Type B pancreatic cell (in vitro differentiated cells): ENCODE measurements at places on chromosomes 6 and 20. TPM values are rescaled to one million over a fixed set of nuclear protein-coding genes. Genes with fewer than 3 reads are reported as not detected.

DNA sequence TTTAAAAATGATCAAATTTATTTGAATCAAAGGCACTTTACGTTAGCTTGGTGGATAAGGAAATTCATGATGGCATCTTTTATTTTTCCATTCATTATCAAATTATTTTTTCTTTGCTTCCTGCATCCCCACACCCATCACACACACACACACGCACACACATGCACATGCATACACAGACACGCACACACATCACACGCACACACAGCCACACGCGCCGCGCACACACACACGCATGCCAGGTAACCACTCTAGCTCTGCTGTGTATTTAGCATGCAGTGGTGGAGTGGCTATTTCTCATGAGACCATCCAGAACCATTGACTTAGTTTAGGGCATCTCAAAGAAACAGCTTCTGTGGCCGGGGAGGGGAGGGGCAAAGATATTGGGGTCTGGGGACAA is 47.0 kb downstream of the GNAS start:
- H3K4me3 ChIP-seq, result peak overlapping the region; percentile 66
- H3K36me3 ChIP-seq, result peaks cover 63% of the 10 kb centered on the region
- peaks cover 79% of the 10 kb centered on the region for H3K4me1 ChIP-seq
- peak; percentile 44 for DNase-seq
- H3K27me3 ChIP-seq, result no peaks in the 10 kb centered on the region

DNA sequence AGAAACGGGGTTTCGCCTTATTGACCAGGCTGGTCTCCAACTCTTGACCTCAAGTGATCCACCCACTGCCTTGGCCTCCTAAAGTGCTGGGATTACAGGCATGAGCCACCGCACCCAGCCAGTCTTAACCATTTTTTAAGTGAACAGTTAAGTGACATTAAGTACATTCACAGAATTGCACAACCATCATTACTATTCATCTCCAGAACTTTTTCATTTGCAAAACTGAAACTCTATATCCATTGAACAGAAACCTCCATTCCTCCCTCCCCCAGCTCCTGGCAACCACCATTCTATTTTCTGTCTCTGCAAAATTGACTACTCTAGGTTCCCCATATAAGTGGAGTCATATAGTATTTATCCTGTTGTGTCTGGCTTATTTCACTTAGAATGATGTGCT is 59.7 kb downstream of the PLCB4 start:
- no peak overlapping the region for H3K27ac ChIP-seq
- H3K36me3 ChIP-seq, result no peaks in the 10 kb centered on the region
- no peaks in the 10 kb centered on the region for H3K27me3 ChIP-seq
- H3K4me3 ChIP-seq, result no peak overlapping the region
- peaks cover 25% of the 10 kb centered on the region for H3K4me1 ChIP-seq

DNA sequence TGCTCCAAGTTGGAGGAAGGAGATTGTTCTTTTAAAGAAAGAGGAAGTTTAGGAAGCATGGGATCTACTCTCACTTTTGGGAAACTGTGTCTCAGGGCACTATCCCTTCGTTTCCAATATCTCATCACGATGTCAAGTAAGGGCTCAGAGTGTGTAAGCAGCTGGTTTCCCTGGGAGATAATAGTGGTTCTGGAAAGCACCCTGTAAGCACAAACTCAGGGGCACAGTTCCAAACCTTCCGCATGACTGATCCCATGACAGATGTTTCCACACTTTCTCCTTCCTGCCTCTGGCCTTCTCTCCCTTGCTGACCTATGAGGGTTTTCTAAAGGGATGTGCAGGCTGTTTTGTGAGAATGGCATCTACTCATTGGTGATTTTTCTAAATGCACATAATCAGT is 33.9 kb downstream of the ADTRP start:
- no peak for DNase-seq
- H3K4me3 ChIP-seq, result no peak overlapping the region
- no peaks in the 10 kb centered on the region for H3K27me3 ChIP-seq
- H3K4me1 ChIP-seq, result peaks cover 18% of the 10 kb centered on the region

DNA sequence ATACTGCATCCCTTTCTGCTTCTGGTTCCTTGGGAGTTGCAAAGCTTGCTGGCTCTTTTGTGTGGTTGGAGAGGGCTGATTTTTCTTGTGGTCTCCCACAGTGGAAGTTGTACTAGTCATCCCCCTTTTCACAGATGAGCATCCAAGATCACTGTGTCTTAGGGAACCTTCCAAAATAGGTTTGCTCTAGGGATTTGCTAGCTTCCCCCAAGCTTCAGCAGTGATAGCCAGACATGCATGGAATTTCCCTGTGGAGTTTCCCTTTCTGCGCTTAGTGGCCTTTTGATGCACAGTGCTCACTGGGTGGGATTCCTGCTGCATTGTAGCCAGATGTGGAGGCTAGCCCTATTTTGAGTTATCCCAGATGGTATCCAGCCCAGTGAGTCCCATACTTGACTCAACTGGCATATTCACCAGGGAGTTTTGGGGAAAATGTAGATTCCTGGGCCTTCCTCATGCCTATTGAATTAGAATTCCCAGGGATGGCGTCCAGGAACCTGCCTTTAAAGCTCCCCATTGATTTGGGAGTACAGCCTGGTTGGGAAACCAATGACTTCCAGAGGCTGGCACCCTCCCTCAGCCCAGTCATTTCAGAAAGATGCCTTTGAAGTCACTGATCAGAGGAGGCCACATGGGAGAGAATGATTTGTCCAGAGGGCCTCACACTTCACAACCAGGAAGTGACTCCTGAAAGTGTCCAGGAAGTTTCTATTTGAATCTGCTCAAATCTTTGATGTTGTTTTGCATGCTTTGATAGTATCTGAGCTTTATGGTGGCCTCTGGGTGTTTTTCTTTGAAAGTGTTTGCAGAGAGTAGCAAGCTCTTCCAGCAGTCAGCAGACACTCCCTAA is 25.9 kb downstream of the PPARD start:
- no peaks in the 10 kb centered on the region for H3K27me3 ChIP-seq
- no peak for DNase-seq
- peaks cover 31% of the 10 kb centered on the region for H3K4me1 ChIP-seq
- peaks cover 17% of the 10 kb centered on the region for H3K36me3 ChIP-seq
- H3K27ac ChIP-seq, result peak overlapping the region; percentile 83
- no peak overlapping the region for H3K4me3 ChIP-seq

DNA sequence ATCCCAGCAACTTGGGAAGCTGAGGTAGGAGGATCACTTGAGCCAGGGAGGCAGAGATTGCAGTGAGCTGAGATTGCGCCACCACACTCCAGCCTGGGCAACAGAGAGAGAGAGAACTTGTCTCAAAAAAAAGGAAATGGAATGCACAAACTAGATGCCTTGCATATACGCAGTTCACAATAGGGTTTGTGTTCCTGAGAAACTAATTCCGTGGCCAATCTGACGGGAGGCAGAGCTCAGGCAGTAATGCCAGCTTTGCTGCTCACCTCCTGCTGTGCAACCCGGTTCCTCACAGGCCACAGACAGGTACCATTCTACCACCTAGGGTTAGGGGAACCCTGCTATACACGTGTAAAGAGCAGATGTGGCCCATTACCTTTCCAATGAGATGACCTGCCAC is 1.4 kb downstream of the CDK5RAP1 start:
- no peaks in the 10 kb centered on the region for H3K36me3 ChIP-seq
- H3K4me1 ChIP-seq, result peaks cover 27% of the 10 kb centered on the region
- peak overlapping the region; percentile 87 for H3K27ac ChIP-seq
- peak overlapping the region; percentile 100 for H3K4me3 ChIP-seq
- no peak for DNase-seq

The RAET1L gene
- total RNA-seq, result not detected in 2 replicates

The SOX18 gene
- total RNA-seq, result 0.72 and 1.2 TPM in 2 replicates

The MBOAT1 gene
- 83.3 and 116 TPM in 2 replicates for total RNA-seq
